ELF-1 (cell line): ENCODE measurements at places on chromosomes 13 and 19.
A peak's percentile ranks its signal among the peaks of the same experiment; 100 is the strongest.

- DNase-seq, result no peak
Observed at GRCh38 chr13:70703755-70704154, 595.5 kb upstream of the KLHL1 start.

DNA sequence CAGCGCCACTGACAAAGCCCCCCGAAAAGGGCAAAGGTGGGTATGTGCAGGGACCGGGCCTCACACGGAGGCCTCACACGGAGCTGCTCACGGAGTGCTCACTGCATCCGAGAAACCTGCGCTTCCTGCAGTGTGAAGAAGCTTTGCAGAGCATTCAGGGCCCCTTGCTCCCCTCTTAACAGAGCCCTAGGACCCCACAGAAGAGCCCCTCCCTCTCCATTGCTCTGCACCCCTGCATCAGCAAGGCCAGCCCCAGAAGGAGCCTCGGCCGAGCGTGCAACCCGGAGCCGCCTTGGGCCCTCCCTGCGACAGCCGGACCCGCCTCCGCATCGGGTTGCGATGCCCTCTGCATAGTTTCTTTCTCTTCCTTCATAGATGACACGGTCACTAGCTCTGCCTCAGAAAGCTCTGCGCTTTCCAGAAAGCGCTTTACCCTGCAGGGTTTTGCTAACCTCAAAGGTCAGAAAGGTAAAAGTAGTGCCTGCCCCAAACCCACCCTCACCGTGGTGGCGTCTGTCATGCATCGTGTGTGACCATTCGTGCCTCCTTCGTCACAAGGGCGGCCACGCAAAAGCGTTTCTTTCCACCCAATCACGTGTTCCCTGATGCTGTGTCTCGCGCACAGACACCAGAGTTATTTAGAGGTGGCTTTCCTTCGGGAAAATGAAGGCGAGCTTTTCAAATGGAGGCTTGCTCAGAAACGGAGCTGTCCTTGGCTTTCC, 15.7 kb upstream of the F7 start:
- peak; percentile 29 for DNase-seq

DNA sequence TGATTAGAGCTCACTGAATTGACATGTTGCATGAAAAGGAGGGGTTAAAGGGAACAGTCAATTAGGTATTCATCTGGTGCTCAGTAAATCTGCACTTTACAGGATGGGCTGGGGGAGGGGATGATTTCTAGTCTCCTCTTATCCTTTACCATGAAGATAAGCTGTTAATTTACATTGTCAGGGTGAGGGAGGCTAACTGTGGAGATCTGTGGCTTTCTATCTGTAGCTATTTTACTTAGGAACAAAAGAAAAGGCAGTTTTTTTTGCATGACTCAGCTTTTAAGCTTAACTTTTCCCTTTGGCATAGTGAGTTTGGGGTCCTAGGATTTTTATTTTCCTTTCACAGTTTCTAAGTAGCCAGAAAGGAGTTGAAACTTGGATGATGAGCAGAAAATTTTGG, 253.3 kb downstream of the LMO7 start:
- DNase-seq, result no peak

GRCh38 chr19:10826846-10827245, 9.2 kb downstream of the TMED1 start:
- no peak for DNase-seq

- no peak for DNase-seq
Observed at GRCh38 chr19:49632576-49632975, 7.4 kb downstream of the RRAS start.

DNA sequence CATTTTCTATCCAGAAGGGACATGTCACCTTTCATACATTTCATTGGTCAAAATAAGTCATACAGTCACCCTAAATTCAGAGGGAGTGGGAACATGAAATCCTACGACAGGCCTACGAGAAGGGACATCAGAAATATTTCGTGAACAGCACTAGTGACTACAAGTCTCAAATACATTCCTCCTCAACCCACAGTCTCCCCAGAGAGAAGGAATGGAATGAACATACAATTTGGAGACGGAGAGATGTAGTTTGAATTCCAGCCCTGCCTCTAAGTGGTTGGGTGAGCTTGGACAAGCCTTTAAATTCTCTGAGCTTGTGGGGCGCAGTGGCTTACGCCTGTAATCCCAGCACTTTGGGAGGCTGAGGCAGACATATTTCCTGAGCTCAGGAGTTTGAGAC, 9.9 kb downstream of the SERTM1 start:
- DNase-seq, result no peak

GRCh38 chr13:32669030-32669646, 82.9 kb downstream of the PDS5B start:
- DNase-seq, result peak; percentile 30

DNA sequence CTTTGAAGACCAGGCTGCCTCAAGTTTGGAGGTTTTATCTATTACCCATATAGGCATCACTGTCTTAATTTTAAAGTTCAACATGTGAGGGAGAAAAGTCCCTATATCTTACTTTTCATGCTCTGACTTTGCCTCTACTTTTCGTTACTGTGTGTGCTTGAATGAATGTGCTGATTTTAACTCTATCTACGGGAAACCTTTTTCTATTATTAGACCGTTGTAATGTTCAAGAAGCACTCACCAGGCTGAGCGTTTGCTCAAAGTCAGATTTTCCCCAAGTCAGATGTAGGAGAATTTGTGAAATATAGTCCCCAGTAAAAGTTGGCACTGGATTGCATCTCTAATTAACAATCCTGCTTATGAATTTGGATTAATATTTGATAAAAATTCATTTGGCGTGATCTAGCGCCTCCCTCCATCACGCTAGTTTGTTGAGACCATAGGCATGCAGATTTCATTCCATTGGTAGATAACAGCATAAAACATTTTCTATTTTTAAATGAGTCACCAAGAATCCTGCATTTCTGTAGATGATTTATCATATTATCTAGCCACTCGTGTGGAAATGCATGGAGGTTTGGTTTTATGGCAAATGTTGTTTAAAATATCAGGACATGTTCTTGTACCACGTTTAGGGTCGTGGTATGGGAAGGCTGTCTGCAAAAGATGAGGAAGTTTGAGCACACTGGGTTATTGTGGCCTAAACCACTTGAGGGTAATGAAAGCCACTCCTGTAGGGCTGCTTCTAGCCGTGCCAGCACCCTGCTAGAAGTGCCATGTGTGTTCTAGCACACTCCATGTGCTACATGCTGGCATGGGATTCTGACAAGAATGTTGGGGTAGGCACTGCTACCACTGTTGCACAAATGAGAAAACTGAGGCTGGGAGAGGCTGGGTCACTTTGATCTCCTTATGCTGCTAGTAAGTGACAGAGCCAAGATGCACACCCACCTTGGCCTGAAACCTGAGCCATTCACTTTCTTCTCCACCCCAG, 179.4 kb downstream of the FGF9 start:
- DNase-seq, result no peak

- DNase-seq, result no peak
Observed at GRCh38 chr13:110423689-110424302, 116.7 kb downstream of the COL4A2 start.

- DNase-seq, result peak; percentile 10
Observed at GRCh38 chr13:75959861-75960481, 323.8 kb downstream of the LMO7 start.

GRCh38 chr13:109333893-109334651, 452.3 kb downstream of the IRS2 start:
- DNase-seq, result no peak

GRCh38 chr13:91644806-91645205, 246.4 kb downstream of the GPC5 start:
- no peak for DNase-seq

- peak; percentile 31 for DNase-seq
Observed at GRCh38 chr19:18332917-18333530, 7.4 kb upstream of the PGPEP1 start.

DNA sequence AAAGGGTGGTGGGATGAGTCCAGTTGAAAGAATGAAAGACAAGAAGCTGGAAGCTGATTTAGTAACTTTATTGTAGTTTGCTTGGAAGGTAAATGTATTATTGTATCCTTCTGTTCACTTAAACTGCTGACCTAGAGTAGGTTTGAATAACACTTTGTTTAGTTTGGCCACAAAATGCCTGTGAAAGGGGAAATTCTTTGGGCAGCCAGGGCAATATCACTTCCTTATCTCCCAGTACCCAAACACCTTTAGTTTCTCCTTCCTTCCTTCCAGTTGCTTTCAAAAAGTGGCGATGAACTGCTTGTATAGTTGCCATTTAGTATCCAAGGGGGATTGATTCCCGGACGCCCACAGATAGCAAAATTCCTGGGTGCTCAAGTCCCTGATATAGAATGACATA, 120.1 kb downstream of the PAN3 start:
- no peak for DNase-seq

GRCh38 chr13:107231944-107232343, 664.0 kb upstream of the ARGLU1 start:
- DNase-seq, result no peak

GRCh38 chr13:30751183-30751933, 16.0 kb downstream of the ALOX5AP start:
- DNase-seq, result no peak

DNA sequence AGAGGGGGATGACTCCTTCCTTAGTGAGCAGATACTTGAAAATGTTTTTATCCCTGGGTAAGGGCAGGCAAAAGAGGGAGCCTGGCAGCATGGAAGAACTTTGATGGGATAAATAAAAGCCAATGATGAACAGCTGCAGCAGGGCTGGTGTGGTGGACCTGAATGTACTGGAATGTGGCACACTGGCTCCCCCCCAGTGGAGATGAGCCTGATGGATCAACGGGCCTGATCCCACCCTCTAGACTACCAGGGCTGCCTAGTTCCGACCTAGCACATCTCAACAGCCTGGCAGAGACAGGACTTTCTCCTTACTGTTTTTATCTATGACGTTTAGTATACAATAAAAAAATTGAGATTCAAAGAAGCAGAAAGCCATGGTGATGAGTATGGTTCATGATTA, 20.5 kb downstream of the NLRP11 start:
- DNase-seq, result no peak

DNA sequence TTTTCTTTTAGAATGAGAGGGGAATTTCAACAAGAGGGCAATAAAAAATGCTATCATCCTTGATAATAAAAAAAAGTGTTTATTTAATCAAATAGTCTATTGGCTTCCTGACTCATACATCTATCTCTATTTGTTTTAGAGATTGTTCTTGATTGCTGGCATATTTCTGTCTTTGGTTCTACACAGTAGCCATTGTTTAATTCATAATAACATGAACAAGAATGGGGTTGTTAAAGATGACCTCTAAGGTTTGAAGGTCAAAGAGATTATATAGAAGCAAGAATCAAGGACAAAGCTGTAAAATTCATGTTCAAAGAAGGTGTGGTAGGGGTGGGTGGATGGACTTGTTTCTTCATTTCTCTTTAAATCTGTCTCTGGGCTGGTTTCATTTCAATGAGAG, 166.0 kb upstream of the KLF12 start:
- no peak for DNase-seq
